ENCODE measurements at places on chromosomes 3 and 15. TPM values are rescaled to one million over a fixed set of nuclear protein-coding genes. Genes with fewer than 3 reads are reported as not detected.

DNA sequence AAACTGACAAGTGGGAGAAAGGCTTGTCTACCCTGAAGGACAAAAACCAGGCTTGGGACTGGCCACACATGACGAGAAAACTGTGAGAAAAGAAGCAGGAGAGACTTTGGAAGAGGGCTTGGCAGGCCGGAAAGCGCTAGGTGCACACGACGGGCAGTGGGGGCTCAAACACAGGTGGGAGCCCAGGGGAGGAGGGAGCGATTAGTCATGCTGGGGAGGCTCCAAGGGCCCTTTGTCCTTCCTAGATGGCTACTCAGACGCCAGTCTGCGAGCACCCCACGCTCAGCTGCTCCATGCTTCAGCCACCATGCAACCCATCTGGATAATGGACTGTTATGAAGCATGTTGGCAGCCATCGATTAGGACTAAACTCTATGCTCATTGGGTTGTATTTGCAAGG, 17.1 kb downstream of the LIPC start:
- H3K4me3 ChIP-seq: no peak overlapping the region
- H3K27me3 ChIP-seq: no peaks in the 10 kb centered on the region
- no peak overlapping the region for H3K27ac ChIP-seq

- no peak overlapping the region for H3K4me3 ChIP-seq
- H3K27me3 ChIP-seq: no peaks in the 10 kb centered on the region
- no peak overlapping the region for H3K27ac ChIP-seq
- peak; percentile 57 for DNase-seq
- peaks cover 25% of the 10 kb centered on the region for H3K4me1 ChIP-seq
Observed at GRCh38 chr3:172869784-172870518, 119.4 kb downstream of the ECT2 start.

- no peak overlapping the region for H3K27ac ChIP-seq
- no peaks in the 10 kb centered on the region for H3K27me3 ChIP-seq
- no peaks in the 10 kb centered on the region for H3K4me1 ChIP-seq
- no peak for DNase-seq
- H3K4me3 ChIP-seq: no peak overlapping the region
- H3K36me3 ChIP-seq: no peaks in the 10 kb centered on the region
Observed at GRCh38 chr3:197561926-197562325, 6.2 kb upstream of the BDH1 start.

Gene PLCD1
- 4.1 TPM for total RNA-seq

Gene CHAC1
- 11.6 TPM for total RNA-seq

Gene PLSCR2
- not detected for total RNA-seq
